Occipital lobe (tissue), 3 donors: ENCODE measurements at places on chromosomes 3 and 15.

DNA sequence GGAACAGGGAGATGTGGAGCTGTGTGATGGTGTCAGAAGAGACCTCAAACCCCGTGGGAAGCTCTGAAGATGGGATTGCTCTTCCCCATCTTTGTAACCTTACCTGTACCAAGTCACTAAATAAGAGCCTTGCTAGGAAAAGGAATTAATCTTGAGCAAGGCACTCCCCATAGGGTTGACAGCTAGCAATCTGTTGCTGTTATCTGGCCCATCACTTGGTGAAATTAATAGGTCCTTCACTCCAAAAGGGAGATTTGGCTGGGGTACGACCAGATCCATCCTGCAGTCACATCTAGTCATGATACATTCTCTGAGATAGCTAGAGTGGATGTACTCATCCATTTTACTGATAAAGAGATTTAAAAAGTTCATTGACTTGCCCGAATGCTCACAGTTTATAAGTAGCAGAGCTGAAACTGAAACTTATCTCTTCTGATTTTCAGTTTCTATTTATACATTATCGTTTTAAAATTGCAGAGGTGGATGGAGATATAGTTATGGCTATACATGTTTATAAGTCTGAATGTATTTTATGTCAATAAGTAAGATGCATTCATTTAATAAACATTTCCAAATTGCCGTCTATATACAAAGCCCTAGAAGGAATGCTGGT, 299.1 kb upstream of the MCTP2 start:
- DNase-seq: no peak

- DNase-seq: no peak
Measured at GRCh38 chr15:55897560-55898336, 95.7 kb downstream of the NEDD4 start.

DNA sequence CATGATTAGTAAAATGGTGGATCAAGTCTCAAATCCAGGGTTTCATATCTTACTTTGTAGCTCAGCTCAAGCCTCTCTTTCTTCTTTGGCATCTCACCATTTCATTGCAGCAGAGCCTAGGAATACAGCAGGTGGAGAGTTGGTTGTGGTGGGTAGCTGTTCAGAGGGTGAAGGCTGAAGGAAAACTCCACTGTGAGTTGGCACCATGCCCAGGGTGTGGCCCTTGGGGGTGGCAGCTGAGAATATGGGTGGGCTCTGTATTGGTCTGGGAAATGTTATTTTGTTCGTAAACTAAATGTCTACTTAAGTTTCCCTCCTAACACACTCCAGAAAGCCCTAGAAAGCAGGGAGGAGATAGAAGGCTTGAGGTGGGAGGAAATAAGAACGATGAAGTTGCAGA, 1.7 kb upstream of the MAP1A start:
- no peak for DNase-seq

- DNase-seq: no peak
Measured at GRCh38 chr3:77887611-77888010, 847.7 kb downstream of the ROBO2 start.

DNA sequence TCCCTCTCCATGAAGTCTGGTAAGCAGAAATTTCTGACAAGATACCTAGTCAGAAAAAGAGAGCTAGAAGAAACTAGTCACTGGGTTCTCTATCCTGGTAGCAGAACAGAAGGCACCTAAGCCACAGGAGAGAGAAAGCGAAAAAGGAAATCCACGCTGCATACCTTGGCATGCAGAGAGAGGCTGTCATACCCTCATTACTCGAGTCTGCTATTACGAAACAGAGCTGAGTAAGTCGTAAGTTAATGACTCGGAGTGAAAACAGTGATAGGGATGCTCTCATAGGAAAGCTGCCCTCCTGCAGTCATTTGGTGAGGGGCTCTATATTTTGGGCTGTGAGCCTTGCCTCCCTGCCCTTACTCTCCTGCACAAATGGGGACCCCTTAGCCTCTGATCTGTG, 16.2 kb downstream of the CLRN1 start:
- no peak for DNase-seq

- no peak for DNase-seq
Measured at GRCh38 chr3:196941729-196942225, 551 bp downstream of the NCBP2 start.

- DNase-seq: no peak
Measured at GRCh38 chr3:10469441-10470119, 35.8 kb downstream of the ATP2B2 start.
